Natural killer cell treated with Interleukin-12 subunit alpha and Interleukin-12 subunit beta and Interleukin-15 and Interleukin-18, amount 100 ng/mL, for 72 hours (primary cell): ENCODE measurements at places on chromosomes 3 and 15.

GRCh38 chr15:68373028-68373427 is 58.9 kb downstream of the ITGA11 start:
- DNase-seq = no peak

- DNase-seq = no peak
Observed at GRCh38 chr3:19866751-19867347, 67.2 kb downstream of the EFHB start.

GRCh38 chr15:90763366-90764099 is 46.4 kb downstream of the BLM start:
- no peak for DNase-seq

- no peak for DNase-seq
Observed at GRCh38 chr3:78605178-78605577, 1162.6 kb downstream of the ROBO1 start.

DNA sequence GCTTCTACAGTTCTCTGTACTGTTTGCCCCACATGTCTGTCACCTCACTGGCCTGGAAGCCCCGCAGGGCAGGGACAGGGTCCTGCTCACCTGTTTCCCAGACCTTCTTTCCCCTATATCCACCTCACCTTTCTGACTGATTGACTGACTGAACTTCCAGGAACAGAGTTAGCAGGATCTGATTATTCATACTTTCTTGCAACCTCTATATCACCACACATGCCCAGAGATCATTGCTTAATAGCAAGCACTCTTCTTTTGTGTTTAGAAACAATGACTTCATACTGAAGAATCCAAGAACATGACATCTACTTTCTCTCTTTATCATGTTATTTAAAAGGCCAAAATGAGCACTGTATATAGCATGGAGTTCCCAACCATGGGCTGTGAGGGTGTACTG is 18.0 kb upstream of the CLEC3B start:
- DNase-seq = no peak

GRCh38 chr3:61955483-61955882 is 394.1 kb downstream of the PTPRG start:
- no peak for DNase-seq

DNA sequence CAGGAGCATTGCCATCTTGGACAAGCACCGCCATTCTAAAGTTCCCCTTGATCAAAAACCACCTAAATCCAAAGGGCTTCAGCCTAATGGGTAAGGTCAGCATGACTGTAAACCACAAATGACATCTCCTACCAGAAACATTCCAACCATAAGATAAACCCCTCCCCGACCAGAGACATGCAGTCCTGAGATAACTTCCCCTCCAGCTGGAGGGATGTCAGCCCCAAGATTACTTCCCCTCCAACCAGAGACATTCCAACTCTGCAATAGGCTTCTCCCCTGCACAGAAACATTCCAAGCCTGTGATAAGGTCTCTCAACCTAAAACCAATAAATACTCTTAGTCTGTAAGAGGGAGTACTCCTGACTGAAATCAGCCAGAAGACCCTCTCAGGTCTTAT is 62.7 kb upstream of the DNAJC19 start:
- DNase-seq = no peak

- DNase-seq = no peak
Observed at GRCh38 chr3:120071259-120071658, 23.0 kb downstream of the GSK3B start.

DNA sequence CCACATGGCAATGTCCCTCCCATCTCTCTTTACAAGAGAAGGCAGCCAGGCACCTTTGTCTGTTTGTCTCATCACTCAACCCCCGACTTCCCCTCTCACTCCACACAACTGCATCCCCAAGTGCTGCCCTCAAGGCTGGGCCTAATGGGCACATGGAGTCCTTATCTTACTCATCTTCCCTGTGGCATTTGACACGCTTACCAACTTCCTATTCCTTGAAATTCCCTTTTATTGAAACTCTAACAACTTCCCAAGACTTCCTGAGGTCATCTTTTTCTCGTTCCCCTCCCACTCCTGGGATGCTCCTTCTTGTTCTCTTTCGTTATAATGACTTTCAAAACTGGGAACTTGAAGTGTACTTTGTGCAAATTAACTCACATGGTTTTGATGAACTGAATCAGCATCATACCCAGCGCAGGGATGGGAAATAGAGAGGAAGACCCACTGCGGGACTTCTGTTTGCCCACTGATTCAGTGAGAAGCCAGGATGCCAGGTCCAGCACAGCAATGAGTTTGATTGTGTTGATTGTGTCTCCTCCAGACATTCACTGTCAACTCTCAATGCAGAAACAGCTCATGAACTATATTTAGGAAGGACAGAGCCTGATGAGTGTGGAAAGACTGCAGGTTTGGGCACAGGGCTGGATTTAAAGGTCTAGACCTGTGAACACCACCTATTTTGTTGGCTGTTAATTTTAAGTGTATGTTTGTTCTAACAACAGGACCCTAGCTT is 104.7 kb upstream of the TNIK start:
- DNase-seq = no peak

DNA sequence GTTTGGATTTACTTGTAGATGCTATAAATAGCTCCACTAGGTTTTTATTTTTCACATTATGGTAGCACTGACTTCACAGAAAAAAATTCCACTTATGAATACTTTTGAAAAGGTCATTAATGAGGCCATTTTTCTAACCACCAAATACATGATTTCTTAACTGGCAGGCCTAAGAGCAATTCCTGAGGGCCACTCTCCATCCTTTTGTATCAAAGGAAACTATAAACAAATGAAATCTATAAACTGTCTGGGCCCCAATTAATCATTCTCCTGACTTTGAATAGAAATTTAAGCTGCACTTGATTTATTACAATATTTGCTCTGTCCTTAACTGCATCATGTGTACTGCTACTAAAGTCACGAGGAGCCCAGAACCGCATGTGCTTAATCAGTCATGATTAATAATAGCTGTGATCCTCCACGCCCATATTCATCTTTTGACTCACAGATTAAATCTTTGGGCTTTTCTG is 25.1 kb upstream of the MTMR10 start:
- no peak for DNase-seq

DNA sequence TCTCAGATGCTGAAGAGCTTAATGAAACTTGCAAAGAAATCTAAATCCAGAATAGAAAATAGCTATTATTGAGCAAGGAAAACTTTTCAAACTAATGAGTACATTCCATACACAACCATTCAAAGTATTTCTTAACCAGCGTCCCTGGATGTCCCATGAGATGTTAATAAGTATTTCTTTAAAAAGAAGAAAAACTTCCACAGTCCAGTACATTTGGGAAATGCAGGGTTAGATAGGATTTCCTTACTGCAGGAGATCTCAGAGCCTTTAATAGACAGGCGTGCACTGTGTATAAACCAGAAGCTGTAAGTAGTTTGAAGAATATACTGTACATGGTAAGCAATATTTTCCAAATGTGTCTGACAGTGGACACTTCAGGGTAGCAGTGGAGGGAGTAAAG is 29.6 kb upstream of the BHLHE40 start:
- DNase-seq = no peak

DNA sequence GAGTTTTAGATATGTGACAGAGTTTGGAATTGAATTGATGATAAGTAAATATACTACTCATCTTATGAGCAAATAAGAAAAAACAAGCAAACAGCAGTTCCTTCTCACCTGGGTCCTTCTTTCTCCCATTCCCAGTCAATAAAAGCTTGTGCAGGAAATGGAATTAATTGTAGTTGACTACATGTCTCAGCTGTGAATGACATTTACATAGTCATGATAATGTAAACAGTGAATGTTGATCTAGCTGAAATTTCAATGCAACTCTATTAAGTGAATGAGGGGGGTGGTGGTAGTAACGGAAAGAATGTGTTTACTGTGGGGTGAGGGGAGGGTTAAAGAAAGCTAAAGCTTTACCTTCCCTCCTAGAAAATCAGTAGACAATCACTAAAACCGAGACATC is 76.2 kb downstream of the NFKBIZ start:
- no peak for DNase-seq

DNA sequence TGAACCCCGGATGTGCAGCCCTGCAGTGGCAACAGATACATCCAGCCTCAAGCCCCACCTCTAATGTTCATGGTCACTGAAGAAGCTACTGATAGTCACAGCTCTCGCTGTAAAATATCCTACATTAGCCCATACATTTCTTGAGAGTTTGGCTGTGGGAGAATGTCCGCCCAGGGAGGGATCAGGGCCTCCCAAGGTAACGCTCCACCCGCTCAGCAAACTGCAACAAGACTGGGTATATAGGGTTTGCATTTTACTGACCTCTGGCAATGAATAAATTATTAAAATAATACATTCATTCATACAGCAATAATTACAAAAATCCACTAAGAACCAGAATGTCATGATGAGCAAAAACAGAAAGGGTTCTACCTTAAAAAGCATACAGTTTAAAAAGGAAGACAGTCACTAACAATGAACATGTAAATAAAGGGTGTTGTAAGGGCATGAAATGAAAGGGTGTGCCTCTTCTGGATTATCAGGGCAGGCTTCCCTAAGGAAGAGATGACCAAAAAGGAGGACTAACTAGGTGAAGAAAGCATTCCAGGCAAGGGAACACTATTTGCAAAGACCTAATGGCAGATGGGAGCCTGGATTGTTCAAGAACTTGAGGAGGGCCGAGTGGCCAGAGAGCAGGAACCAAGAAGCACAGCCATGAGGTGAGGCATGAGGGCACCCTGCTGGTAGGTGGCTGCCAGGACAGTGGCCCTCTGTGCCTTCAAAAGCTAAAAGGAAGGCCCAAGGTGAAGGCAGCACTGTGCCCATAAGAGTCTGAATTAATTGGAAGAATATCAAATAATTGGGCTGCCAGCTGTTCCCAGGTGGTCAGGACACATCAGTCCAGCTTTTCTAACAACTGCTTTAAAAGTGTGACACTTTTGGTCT is 28.1 kb upstream of the CTDSPL start:
- DNase-seq = no peak

GRCh38 chr3:183437666-183438564 is 9.5 kb upstream of the MCF2L2 start:
- DNase-seq = no peak

DNA sequence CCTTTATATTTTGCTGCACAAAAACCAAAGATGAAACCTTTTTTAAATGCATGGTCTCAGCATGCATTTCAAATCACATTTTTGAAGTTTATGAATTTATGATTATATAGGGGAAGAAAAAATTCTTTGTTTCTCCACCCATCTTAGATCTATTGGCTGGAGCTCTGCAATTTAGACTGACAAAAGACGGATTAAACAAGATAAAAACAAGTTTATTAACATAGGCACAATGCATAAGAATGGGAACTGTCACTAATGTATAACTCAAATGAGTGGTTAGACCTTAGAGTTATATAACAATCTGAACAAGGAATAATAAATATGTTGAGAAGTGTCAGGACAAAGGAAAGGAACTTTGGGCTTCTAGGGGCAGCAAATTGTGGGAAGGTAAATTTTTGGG is 132.5 kb downstream of the SERPINI1 start:
- no peak for DNase-seq

- DNase-seq = no peak
Observed at GRCh38 chr3:45120359-45121158, 25.6 kb downstream of the CDCP1 start.

- DNase-seq = no peak
Observed at GRCh38 chr3:84820126-84820525, 138.7 kb upstream of the CADM2 start.

- no peak for DNase-seq
Observed at GRCh38 chr15:96462768-96463750, 132.6 kb downstream of the NR2F2 start.

DNA sequence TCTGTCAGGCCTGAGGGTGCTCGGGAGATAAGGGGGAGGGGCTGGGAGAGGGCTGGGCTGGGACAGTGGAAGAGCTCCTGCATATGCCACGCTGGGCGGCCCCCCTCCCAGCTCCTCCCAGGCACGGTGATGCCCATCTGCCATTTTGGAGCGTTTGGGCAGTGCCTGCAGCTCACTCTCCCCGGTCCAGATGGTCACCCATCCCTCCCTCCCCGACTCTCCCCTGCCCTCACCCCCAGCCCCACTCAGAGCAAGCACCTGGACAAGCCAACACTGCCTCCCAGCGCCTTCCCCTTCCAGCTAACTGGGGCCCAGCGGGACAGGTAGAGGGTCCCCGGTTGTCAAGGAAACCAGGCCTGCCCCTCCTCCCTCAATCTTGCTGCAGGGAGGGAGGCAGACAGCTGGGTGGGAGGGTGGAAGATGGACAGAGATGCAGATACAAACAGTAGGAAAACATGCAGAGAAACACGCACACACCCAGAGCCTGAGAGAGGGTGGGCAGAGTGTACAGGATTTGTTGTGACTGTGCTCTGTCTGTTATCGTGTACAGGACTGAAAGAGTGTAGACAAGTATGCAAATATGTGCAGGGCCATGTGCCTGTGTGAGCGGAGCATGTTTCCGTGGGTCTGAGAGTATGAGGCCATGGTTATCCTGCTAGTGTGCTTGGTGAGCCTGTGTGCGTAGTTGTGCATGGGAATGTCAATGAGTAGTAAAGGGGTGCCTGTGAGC is 17.5 kb upstream of the CORO2B start:
- no peak for DNase-seq

- DNase-seq = no peak
Observed at GRCh38 chr3:128307029-128307633, 153.8 kb downstream of the EEFSEC start.

GRCh38 chr3:16596352-16597032 is 8.7 kb downstream of the DAZL start:
- DNase-seq = no peak

GRCh38 chr15:64754663-64755426 is 20.5 kb downstream of the RBPMS2 start:
- DNase-seq = no peak

DNA sequence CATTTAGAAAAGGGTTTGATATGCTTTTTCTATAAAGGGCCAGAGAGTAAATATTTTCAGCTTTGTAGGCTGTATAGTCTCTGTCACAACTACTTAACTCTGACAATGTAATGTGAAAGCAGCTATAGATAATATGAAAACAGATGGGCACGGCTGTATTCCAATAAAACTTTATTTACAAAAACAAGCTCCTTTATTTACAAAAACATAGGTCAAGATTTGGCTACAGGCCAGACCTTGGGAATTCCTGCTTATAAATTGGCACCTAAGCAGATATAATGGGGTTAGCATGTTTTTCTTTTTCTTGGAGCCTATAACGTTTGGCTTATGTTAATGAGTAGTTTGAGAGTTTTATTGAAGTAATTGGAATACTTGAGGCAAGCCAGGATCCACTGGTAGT is 119.4 kb upstream of the CGNL1 start:
- no peak for DNase-seq
